ENCODE measurements at places on chromosomes 4 and X. TPM values are rescaled to one million over a fixed set of nuclear protein-coding genes. Genes with fewer than 3 reads are reported as not detected.

DNA sequence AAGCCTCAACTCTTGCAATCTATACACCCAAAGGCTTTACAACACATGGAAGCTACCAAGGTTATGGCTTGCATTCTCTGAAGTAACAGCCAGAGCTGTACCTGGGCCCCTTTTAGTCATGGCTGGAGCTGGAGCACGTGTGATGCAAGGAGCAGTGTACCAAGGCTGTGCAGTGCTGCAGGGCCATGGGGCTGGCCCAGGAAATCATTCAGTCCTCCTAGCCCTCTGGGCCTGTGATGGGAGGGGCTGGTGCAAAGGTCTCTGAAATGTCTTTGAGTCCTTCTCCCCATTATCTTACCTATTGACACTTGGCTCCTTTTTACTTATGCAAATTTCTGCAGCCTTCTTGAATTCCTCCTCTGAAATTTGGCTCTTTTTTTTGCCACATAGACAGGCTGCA is 500.1 kb upstream of the FAM47C start:
- H3K4me3 ChIP-seq: no peak overlapping the region
- H3K27me3 ChIP-seq: no peaks in the 10 kb centered on the region
- no peaks in the 10 kb centered on the region for H3K4me1 ChIP-seq

The ANKRD50 gene
- total RNA-seq: 74.5 TPM

GRCh38 chr4:101724093-101724492 is 66.4 kb upstream of the BANK1 start:
- no peaks in the 10 kb centered on the region for H3K4me1 ChIP-seq
- no peak overlapping the region for H3K4me3 ChIP-seq
- H3K36me3 ChIP-seq: no peaks in the 10 kb centered on the region
- DNase-seq: no peak
- no peak overlapping the region for H3K27ac ChIP-seq

GRCh38 chr4:175051974-175052373 is 133.8 kb downstream of the ADAM29 start:
- no peaks in the 10 kb centered on the region for H3K36me3 ChIP-seq
- DNase-seq: no peak
- H3K27me3 ChIP-seq: no peaks in the 10 kb centered on the region
- no peaks in the 10 kb centered on the region for H3K4me1 ChIP-seq
- no peak overlapping the region for H3K27ac ChIP-seq
- H3K4me3 ChIP-seq: no peak overlapping the region

- H3K27me3 ChIP-seq: no peaks in the 10 kb centered on the region
- H3K36me3 ChIP-seq: no peaks in the 10 kb centered on the region
- no peaks in the 10 kb centered on the region for H3K4me1 ChIP-seq
- no peak overlapping the region for H3K4me3 ChIP-seq
- no peak for DNase-seq
These were observed 68.7 kb upstream of the SPRY1 start for GRCh38 chr4:123327846-123328429.

GRCh38 chr4:98659106-98659592 is 738 bp upstream of the TSPAN5 start:
- peaks cover 5% of the 10 kb centered on the region for H3K4me1 ChIP-seq
- no peak for DNase-seq
- peak overlapping the region; percentile 82 for H3K27ac ChIP-seq
- no peaks in the 10 kb centered on the region for H3K36me3 ChIP-seq
- H3K27me3 ChIP-seq: no peaks in the 10 kb centered on the region
- H3K4me3 ChIP-seq: peak overlapping the region; percentile 89

The NUDT10 gene
- total RNA-seq: 17.3 TPM
